GM23338 (cell line): ENCODE measurements at places on chromosomes 13 and 19.

GRCh38 chr19:35059006-35059798, 17.7 kb downstream of the HPN start:
- peak; percentile 42 for DNase-seq

DNA sequence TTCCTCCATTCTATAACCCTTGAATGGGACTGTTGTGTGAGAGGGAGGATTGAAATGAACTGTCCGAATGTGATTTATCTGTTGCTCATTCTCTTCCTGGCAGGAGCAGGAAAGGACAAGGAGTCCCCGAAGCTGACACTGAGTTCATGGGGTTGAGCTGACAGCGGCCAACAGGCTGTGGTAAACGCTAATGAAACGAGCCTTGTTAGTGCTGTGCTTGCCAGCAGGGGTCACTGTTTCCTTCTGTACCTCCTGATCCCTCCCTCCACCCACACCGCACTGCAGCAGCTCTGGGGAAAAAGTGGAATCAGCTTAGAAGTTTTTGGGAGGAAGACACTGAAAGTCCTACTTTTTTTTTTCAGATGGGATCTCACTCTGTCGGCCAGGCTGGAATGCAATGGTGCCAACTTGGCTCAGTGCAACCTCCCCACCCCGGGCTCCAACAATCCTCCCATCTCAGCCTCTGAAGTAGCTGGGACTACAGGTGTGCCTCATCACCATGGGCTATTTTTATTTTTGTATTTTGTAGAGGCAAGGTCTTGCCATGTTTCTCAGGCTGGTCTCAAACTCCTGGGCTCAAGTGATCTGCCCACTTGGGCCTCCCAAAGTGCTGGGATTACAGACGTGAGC, 6.7 kb upstream of the ZNF761 start:
- peak; percentile 94 for DNase-seq

- no peak for DNase-seq
Measured at GRCh38 chr13:43171489-43171888, 148.1 kb downstream of the DNAJC15 start.

GRCh38 chr19:610801-611480, 21.3 kb downstream of the HCN2 start:
- DNase-seq = no peak

- no peak for DNase-seq
Measured at GRCh38 chr13:50408068-50408467, 392.8 kb downstream of the KCNRG start.

- DNase-seq = no peak
Measured at GRCh38 chr13:37202264-37202663, 96.8 kb upstream of the CSNK1A1L start.

- no peak for DNase-seq
Measured at GRCh38 chr13:75345193-75345592, 136.8 kb downstream of the TBC1D4 start.

DNA sequence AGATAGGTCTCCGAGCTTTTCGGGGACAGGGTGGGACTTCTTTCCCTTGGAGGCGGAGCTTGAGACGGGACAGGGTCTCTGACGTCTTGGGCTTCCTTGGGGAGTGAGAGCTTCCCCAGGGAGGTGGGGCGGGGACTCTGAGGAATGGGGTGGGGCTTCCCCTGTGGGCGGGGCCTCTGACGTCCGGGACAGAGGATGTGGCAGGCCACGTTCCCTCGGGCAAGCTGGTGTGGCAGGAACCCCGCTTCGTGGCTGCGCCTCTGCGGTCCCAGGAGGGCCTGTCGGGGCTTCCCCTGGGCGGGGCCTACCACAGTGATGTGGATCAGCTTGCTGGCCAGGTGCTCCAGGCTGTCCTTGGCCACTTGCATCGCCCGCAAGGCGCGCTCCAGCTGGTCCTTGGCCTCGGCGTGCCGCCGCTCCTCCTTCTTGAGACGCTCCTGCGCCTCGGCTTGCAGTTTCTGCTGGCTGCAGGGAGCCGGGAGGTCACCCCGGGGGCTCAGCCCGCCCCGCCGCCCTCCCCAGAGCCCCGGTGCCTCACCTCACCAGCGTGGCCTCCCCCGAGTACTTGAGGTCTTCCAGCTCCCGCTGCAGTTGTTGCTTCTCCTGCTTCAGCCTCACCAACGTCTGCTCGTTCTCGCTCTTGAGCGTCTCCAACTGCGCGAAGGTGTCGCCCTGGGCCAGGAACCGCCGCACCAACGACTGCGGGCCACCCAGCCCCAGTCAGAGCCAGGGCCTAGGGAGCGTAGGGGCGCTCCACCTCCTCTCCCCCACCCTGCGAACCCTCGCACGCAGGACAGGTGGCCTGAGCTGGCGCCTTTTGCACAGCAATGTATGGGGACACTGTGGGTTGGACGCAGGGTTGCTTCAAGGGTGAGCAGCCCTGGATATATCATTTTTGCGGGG, 3.3 kb upstream of the RGL3 start:
- DNase-seq = peak; percentile 98

- no peak for DNase-seq
Measured at GRCh38 chr19:1923319-1923718, 17.7 kb upstream of the CSNK1G2 start.

GRCh38 chr13:113332615-113333014, 31.3 kb downstream of the GRTP1 start:
- no peak for DNase-seq

GRCh38 chr13:102805680-102806079, 6.8 kb downstream of the BIVM start:
- DNase-seq = no peak

DNA sequence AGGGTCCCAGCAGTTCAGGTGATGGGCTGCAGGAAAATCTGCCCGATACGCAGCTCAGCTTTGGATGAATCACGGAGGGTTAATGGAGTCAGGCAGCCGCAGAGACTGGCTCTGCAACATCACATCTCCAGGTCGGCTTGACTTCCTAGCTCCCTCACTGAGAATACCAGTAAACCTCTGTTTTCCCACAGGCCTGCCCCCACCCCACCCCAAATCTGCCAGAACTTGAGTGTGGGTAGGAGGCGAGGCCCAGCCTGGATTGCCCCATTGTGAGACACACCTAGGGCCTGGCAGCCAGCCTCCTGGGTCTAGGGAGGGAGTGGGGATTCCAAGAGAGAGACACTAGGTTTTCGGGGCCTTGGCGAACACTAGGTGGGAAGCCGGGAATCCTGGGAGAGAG, 3.7 kb upstream of the KRTDAP start:
- DNase-seq = no peak

GRCh38 chr13:75771818-75772217, 135.7 kb downstream of the LMO7 start:
- DNase-seq = no peak

DNA sequence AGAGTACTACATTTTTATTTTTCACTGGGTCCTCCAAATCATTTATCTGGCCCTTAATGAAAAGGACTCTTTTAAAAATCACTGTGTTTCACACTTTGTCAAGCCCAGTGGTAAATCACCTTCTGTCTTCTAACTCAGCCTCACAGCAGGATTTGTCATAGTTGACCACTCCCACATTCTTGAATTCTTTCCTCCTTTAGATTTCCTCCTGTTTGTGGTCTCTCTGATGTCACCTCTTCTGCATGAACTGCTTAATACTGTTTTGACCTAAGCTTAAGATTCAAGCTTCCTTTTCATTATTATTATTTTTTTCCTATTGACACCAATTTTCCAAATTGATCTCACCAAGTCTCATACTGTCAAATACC, 899.8 kb upstream of the MIR17HG start:
- DNase-seq = peak; percentile 44

- no peak for DNase-seq
Measured at GRCh38 chr13:111938741-111939665, 127.9 kb upstream of the SOX1 start.

- DNase-seq = no peak
Measured at GRCh38 chr13:108797354-108797753, 167.9 kb downstream of the MYO16 start.

- no peak for DNase-seq
Measured at GRCh38 chr13:42498521-42498920, 75.4 kb upstream of the TNFSF11 start.

- DNase-seq = no peak
Measured at GRCh38 chr13:30457306-30457891, 8.3 kb downstream of the HMGB1 start.

- DNase-seq = peak; percentile 95
Measured at GRCh38 chr19:9934132-9934950, 2.0 kb downstream of the OLFM2 start.

GRCh38 chr19:8473648-8474476, 28.6 kb downstream of the PRAM1 start:
- no peak for DNase-seq

GRCh38 chr13:33794576-33794975, 23.4 kb upstream of the RFC3 start:
- DNase-seq = no peak

DNA sequence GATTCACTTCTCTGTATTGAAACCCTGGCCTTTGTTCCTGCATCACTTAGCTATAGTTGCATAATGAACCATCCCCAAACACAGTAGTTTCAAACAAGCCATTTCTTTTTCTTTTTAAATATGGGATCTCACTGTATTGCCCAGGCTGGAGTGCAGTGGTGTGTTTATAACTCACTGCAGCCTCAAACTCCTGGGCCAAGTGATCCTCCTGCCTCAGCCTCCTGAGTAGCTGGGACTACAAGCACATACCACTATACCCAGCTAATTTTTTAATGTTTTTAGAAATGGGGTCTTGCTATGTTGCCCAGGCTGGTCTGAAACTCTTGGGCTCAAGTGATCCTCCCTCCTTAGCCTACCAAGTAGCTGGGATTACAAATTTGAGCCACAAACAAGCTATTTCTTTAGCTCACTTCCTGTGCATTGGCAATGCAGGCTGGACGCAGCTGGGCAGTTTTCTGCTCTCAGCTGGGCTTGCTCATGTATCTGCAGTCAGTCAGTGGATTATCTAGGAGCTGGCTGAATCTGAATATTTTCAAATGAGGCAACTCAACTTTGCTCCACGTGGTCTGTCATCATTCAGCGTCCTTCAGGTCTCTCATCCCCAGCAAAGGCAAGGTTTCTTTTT, 49.5 kb upstream of the SIN3B start:
- DNase-seq = no peak

GRCh38 chr13:112814905-112815585, 125.2 kb downstream of the ATP11A start:
- no peak for DNase-seq

GRCh38 chr13:112722433-112723263, 32.8 kb downstream of the ATP11A start:
- DNase-seq = peak; percentile 44

DNA sequence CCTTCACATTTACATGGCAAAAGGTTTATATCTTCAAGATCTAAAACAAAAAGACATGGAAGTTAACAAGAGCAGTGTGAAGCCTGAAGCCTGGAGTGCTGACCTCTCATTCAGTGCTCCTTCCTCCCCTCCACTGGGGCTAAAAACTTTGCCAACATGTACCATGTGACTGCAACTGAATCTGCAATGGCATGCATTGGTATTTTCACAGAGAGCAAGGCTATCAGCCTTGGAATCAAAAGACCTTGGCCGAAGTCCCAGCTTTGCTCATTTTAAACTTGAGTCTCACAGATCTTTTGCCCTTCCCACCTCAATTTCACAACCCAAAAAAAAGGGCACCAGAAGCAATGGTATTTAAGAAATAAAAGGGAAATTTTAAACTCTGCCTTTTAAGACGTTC, 325.1 kb downstream of the DCT start:
- DNase-seq = no peak
